ENCODE measurements at places on chromosomes 4 and X.

DNA sequence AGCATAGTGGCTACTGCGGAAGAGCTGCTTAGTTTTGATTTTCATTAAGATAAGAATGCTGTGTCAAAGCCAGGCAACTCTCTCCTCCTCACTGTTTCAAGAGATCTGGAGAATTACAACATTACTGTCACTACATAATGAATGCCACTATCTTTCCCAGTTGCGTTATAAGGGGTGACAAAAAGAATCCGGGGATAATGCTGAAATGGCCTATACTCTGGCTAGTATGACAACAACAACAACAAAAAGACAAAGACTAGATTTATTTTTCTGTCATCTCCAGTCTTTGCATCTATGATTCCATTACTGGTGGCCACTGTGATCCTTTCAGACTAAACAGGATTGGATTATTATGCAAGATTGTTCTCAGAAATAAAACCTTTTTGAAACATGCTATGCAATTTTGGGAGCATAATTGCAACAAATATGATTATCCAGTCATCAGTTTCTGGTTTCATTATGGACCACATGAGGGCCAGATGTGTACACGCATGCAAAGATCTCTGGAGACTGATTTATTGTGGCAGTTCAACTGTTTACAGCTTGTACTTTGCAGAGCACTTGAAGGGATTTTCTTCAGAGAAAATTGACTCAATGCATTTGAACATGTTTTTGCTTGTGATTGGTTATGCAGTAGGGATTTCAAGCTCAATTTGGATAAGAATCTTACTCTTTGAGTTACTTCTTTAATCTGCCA, 31.1 kb upstream of the SPANXB1 start:
- no peak for DNase-seq

DNA sequence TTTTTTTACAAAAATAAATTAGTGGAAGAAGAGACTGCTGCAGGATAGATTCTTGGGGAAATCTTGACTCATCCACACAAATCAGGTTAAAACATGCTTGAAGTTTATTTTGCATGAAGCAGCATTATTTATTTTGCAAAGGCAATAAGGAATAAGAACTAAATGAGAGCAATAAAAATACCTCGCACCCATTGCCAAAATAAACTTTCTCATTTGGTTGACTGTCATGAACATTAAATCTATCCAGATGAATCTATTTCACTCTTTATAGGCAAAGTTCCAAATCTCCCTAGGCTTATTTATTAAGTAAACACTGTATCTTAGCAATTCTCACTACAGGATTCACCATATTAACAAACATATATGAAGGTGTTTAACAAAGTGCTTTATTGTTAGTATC, 58.9 kb downstream of the HOPX start:
- no peak for DNase-seq

DNA sequence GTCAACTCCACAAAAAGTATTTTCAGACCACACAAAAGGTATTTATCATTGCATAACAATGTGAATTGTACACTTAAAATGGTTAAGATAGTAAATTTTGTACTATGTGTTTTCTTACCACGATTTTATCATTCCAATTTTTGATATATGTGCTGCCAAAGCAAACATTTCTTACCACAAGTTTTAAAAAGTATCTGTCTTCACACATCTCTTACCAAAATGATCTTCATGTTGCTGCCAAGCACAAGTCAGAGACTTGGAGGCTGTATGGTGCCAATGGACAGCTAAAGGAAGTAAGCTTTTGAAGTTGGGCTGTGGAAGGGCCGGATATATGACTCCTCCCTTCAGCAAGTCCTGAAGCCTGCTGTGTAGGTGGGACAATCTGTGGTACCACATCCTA, 67.9 kb downstream of the TMLHE start:
- DNase-seq, result peak; percentile 30

GRCh38 chr4:178056996-178057395, 614.8 kb upstream of the AGA start:
- DNase-seq, result no peak

GRCh38 chrX:39856472-39857121, 241.2 kb downstream of the BCOR start:
- no peak for DNase-seq

GRCh38 chr4:89298788-89299152, 8.8 kb downstream of the GPRIN3 start:
- no peak for DNase-seq

- DNase-seq, result no peak
Observed at GRCh38 chr4:110613745-110614144, 9.1 kb downstream of the PITX2 start.

DNA sequence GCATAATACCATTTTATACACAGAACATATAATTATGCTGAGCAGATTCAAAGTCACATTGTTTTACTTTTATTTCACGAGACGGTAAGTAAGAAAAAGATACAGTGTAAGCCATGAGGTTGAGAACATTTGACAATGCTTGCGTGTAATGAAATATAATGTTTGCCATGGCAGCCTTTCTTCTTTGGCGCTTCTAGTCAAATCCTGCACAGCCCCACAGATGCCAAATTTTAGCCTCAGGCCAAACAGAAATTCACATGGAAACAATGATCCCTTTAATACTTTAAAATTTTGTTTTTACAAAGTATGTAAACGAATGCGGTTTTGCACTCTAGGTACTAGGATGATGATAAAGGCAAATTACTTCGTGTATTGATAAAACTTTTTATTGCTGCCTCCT, 502.7 kb upstream of the SMIM31 start:
- DNase-seq, result no peak

DNA sequence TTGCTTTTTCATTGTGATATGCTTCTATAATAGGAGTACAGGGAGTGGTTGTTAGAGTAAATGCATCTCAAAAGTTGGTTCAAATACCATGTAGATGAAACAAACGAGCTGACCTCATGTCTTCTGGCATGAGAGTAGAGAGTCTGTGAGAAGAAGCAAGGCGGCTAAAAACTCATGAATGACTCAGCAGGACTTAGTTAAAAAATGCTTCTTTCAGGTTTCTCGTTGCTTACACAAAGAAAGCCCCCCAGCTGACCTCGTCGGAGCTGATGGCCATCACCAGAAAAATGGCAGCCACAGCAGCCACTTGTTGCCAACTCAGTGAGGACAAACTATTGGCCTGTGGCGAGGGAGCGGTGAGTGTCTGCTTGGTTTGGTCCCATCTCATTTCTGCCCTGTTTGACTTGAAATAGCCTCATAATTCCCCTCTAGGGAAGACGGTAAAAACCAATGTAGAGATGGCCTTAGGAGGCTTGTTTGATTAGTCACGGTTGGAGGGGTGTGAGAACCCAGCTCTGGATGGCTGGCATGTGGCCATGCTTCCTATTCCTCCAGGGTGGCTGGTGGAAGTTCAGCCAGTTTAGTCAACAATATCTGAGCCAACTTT, 14.5 kb downstream of the AFP start:
- DNase-seq, result peak; percentile 78

DNA sequence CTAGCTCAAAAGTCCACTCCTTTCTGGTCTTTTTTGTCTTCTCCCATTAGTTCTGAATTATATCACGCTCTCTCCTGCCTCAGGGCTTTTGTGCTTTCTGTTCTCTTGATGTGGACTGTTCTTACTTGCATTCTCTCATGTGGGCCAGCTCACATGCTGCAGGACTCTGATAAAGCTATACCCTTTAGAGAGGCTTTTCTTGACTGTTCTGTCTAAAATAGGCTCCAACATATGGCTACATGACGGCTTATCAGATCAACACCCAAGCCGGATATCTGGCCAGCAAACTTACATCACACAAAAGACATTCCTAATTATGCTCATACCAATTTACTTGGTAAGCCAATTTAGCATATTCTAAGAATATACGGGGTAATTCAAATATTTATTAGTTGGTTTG, 1494.5 kb downstream of the TECRL start:
- no peak for DNase-seq

DNA sequence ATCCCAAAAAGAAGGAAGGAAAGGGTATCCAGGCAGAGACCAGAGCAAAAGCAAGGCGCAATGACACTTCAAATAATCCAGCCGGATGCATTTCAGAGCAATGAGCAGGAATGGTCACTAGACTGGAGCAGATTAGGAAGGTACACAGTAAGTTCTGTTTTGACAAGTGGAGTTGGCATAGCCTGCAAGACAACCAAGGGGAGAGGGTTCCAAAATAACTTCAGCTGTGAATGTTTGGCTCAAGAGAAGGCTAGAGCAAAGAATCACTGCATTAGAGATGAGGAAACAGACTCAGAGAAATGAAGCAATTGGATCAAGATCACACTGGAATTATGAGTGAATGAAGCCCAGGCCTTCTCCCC, 90.0 kb upstream of the EGFL6 start:
- no peak for DNase-seq

DNA sequence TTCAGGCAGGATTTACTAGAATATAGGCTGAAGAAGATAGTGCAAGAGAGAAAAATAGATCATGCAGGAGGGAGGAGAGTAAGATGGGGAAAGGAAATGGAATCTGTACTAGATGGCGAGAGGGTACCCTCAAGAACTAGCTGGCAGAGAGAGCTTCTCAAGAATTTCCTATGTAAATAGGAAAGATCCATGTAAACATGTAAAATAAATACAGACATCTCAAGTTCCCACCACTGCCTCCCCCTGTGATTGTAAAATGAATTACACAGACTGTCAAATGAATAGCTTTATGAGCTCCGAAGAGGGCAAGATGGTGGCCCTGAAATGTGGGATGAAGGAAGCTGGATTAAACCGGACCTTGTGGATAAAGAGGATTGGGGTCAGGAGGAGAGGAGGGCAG, 178.0 kb downstream of the PALLD start:
- DNase-seq, result no peak

- DNase-seq, result peak; percentile 64
Observed at GRCh38 chr4:87235020-87235671, 14.7 kb upstream of the KLHL8 start.

DNA sequence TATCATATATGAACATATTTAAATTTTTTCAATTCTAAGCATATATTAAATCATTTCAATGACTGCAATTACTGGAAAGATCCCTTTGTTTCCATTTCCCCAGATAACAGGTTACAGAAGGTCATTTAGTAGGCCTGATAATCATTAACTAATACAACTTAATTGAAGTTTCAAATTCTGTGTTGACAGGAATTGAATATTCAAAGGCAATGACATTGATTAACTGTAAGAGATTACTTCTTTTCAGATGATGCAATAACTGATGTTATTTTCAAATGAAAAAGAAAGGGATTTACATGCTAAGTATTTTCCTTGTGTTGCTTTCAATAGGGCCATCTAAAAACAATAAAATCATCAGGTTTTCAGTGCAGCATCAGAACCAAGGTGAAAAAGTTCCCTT, 81.1 kb upstream of the ENPEP start:
- no peak for DNase-seq

GRCh38 chrX:1246816-1247215, 21.8 kb upstream of the CSF2RA start:
- peak; percentile 73 for DNase-seq

- no peak for DNase-seq
Observed at GRCh38 chr4:144499777-144500176, 146.2 kb upstream of the HHIP start.

GRCh38 chr4:122661176-122662160, 40.6 kb upstream of the IL21 start:
- peak; percentile 37 for DNase-seq

- DNase-seq, result no peak
Observed at GRCh38 chrX:154355094-154355775, 19.2 kb downstream of the FLNA start.

DNA sequence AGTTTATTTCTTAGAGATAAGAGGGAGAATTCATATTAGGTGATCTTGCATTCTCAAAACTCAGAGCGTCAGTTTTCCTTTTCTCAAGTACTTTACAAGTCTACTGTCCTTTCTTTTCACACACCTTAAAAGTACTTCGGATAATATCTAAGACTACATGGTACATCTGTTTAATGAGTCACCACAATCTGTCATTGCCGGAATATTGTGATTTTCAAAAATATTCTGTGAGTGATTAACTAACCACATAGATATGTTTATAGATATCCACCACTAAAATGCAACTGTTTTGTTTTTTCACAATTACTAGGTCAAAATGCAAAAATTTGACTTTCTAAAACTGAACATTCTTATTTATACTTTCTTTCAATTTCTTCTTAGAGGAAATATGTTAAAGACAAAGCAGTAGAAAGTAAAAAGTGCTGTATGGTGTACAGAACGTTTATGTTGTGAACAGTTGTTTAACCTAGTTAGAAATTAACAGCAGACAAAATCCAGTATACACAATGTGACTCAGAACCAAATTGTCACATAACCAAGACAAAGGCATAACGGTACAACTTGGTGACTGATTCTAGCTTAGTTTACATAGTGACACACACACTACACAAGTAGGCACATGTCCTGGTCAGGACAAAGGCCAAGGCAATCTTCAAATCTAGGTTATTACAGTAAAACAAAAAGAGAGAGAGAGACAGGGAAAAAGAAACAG, 482.9 kb downstream of the NAF1 start:
- peak; percentile 0 for DNase-seq

GRCh38 chr4:38752941-38753806, 29.6 kb downstream of the TLR10 start:
- peak; percentile 99 for DNase-seq

- DNase-seq, result peak; percentile 9
Observed at GRCh38 chr4:143443728-143444127, 69.8 kb upstream of the SMARCA5 start.

- no peak for DNase-seq
Observed at GRCh38 chrX:39247536-39247935, 446.3 kb downstream of the MID1IP1 start.

DNA sequence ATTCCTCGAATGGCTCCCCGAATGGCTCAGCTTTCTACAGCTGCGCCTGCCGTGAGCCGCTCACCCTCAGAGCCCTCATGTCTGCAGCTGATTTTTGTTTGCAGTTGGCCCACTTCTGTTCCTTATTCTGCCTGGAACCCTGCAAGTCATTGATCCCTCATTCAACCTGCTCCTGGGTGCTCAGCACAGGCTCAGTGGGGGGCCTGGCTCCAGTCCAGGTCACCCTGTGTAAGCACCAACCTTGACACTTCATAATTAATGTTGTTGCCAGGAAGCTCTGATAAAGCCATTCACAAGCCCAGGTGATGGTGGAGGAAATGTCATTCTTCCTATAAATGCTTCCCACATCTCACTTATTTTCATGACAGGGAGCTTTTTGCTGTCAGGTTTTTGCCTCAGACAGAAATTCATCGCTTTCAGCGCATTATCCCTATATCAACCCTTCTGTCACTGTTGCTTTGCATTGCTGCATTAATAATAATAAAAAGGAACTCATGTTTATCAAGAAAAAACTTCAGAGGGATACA, 85.7 kb downstream of the F11 start:
- DNase-seq, result no peak

- DNase-seq, result no peak
Observed at GRCh38 chr4:177263818-177264217, 45.9 kb upstream of the NEIL3 start.

- DNase-seq, result peak; percentile 44
Observed at GRCh38 chr4:6372649-6373525, 99.5 kb downstream of the PPP2R2C start.

GRCh38 chr4:46839128-46839527, 69.9 kb downstream of the COX7B2 start:
- DNase-seq, result no peak

GRCh38 chrX:96563646-96564045, 121.0 kb upstream of the DIAPH2 start:
- peak; percentile 76 for DNase-seq

GRCh38 chr4:20870436-20870835, 170.2 kb downstream of the PACRGL start:
- DNase-seq, result no peak

GRCh38 chr4:1279253-1279652, 10.4 kb upstream of the MAEA start:
- DNase-seq, result no peak

- no peak for DNase-seq
Observed at GRCh38 chr4:20679951-20680350, 20.3 kb upstream of the PACRGL start.

GRCh38 chrX:74467656-74468055, 46.4 kb downstream of the SLC16A2 start:
- no peak for DNase-seq

Measured in cardiac fibroblast (primary cell).